ENCODE measurements at places on chromosomes 5 and 9.

GRCh38 chr5:171661143-171661542, 124.5 kb upstream of the SMIM23 start:
- DNase-seq, result no peak

- no peak for DNase-seq
These were observed 127.6 kb downstream of the RPS23 start for GRCh38 chr5:82150559-82150958.

GRCh38 chr5:1415626-1416360, 29.4 kb downstream of the SLC6A3 start:
- no peak for DNase-seq

- DNase-seq, result no peak
These were observed 52.3 kb upstream of the MOCS2 start for GRCh38 chr5:53161876-53162275.

GRCh38 chr5:160475864-160476438, 54.3 kb downstream of the PTTG1 start:
- no peak for DNase-seq

DNA sequence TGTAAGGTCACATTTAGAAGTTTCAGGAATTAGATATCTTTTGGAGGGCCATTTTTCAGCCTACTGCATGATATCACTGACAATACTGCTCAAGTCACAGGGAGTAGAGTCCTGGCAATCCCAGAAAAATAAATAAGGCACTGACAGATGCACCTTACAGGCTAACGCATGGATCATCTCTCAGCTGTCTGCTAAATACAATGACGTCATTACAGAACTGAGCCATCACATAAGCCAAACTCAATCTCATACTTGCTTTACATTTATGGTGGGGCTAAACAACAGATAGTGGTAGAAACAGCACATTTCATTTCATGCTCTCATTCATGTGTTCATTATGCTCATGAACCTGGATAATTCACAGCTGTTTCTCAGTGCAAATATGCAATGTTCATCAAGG, 243.7 kb downstream of the SEMA5A start:
- DNase-seq, result no peak

DNA sequence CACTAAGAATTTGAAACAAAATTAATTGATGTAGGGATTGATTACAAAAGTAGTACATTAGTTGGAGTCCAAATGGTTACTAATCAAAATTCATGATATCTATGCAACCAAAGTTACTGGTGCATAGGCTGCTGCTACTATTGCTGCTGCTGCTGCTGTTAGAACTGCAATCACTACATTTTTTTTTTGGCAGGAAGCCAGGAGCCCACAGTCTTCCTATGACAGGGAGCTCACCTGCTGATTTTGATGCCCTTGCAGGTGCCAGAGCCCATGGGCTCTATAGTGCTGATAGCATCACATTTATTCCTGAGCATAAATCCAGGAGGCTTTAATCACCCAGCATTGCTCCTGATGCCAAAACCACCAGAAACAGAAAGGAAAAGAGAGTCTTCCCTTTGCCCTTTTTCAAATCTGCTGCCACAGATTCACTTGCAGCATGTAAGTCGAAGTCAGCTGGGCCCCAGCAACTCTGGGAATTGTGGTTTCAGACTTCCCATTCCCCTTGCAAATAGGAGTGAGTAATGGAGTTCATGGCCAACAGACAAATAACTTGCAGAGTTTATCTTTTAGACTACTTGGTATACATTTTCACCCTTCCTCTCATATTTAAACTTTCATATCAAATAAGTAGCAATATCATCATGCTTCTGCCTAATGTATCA, 17.6 kb downstream of the SLCO6A1 start:
- DNase-seq, result no peak

- no peak for DNase-seq
These were observed 30.6 kb upstream of the UBAC1 start for GRCh38 chr9:135991771-135992170.

DNA sequence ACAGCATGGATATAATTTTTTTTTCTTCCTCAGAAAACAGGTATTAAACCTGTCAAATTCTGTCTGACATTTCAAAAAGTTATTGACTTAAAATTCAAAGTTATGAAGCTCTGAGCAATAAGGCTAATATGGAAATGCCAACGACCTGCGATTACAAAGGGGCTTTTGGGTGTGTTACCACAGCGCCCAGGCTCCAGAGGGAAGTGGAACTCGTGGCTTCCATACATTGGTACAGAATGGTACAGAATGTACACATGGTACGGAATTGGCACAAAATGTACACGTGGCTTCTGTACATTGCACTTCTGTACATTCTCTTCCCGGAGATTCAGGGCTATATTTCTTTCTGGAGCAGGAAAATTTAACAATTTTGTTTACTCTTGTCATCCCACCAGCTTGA, 225.1 kb upstream of the TBCA start:
- DNase-seq, result no peak

- DNase-seq, result no peak
These were observed 131.2 kb upstream of the KLF4 start for GRCh38 chr9:107620801-107621200.

- no peak for DNase-seq
These were observed 254.6 kb downstream of the FSTL4 start for GRCh38 chr5:133357758-133358157.

DNA sequence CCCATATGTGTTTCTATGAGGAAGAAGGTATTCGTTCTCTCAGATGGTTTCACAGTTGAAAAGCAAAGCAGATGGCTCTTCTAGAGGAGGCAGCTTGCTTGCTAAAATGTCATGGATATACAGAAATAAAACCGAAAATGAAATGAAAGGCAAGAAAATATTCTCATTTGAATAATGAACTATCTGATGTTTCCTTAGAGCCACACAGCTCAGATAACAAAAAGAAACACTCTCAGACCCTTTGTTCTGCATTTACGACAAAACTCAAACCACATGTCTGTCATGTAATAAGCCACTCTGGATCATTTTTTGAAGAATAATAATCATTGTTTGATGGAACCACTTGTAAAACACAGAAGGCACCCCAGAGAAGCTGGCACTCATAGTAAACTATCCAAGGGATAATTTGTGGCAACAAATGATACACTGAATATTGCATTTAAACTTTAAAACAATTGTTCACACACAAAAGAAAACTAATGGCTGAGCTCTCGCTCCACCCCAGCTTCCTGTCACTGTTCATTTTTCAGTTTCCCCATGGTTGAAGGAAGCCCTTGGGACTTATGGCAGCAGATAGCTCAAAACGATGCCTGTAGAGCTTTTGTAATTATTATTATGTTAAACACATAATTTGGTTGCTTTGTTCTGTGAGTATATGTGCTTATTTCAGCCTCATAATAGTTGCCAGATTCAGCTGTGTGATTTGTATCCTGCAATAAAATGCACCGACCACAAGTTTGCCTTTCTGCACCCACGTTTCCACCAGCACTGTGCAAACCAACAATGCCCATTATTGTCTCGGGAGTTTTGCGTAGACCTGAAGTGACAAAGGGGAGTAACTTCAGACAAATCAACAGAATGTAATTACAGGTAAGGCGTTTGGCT, 256.0 kb downstream of the TMEM167A start:
- no peak for DNase-seq

DNA sequence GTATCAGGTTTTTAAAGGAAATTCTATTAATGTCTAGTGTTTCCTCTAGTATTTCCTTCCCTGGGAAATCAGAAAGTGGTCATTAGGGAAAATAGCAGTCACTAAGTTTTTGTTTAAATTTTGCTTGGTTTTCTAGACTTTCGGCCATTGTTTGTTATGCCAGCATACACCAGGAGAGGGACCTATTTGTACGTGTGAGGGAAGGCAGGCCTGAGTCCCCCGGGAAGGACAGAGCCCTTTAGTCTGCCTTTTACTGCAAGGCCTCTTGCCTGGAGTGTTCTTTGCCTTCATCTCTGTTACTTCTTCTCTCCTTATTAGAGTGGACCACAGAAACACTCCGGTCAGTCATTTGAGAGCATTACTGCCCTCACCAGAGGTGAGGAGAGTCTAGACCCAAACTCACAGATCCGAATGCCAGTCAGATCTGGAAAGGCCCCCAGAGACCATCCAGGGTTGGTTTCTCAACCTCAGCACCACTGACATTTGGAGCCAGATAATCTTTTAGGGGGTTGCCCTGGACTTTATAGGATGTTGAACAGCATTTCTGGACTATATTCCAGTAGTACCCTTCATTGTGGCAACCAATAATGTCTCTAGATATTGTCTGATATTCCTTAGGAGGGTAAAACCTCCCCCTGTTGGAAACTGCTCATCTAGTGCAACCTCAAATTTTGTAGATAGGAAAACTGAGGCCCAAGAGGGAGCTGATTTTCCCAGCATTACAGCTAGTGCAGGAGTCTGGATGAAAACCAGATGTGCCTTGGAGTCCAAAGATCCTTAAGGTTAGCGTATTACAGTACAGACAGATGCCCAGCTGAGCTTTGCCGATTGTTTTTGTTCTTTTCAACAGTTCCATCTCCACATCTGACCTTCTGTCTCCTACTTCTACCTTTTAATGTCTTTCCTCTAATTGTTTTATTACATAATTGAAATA, 93.0 kb upstream of the NIPAL4 start:
- DNase-seq, result peak; percentile 3

DNA sequence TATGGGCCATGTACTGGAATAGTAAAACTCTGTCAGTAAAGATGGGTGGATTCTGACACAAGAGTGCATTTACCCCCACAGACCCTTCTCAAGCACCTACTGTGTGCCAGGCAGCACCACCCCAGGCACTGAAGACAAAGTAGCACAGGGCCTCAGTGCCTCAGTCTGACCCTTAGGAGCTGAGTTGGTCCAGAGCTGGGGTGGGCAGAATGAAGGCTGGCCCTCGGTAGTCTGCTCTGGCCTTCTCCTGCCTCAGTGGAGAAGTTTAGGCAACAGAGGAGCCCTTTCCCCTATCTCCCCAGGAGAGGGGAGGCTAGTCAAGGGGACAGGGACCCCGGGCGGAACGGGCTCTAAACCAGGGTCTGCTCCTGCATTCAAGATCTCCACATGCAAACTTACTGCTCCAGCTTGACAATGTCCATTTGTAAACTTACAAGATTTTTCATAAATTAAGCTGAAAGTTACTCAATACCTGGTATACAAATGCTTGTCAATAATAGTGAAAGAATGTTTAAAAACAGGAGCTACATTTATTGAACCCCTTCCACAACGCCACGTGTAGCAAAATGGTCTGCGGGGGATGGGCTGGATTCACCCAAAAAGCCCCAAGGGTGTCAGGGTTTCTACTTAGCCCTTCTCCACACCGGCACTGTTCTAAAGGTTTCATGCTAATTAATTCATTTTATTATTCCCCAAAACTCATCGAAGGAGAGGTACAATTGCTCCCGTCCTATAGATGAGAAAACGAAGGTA, 1.5 kb downstream of the VDAC1 start:
- DNase-seq, result no peak

DNA sequence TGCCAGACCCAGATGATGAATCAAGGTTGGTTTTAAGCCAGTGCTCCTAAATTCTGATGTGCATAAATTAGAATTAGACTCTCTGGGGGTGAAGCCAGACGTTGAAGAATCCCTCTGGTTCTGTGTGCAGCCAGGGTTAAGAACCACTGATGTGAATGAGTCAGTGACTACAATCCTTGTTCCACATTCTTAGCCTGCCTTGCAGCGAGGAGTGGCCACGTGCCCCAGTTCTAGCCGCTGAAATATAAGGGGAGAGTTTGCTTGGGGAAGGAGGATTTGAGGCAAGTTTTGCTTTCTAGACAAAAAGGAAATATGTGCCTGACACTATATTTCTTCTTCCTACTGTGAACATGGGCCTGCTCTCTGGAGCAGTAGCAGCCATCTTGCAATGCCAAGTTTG, 34.2 kb upstream of the MSH3 start:
- DNase-seq, result no peak

DNA sequence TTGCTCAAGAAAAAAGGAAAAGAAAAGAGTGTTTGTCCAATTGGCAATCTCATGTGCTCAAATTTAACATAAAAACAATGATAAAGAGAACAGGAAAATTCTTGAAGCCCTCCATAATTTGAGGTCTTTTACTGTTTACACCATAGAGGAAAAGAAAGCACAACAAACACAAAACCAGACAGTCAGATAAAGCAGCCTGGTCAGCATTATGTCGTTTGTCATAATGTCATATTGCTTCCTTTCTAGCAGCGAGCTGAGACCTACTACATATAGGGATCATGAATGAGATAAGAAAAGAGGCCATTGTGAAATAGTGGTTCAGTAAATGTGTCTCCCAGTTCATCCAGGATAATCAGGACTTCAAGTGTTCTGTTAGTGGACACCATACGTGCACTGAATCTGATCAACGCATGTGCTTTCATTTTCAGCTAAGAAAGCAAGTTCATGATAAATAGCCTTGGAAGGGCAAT, 64.7 kb upstream of the SELENOP start:
- no peak for DNase-seq

DNA sequence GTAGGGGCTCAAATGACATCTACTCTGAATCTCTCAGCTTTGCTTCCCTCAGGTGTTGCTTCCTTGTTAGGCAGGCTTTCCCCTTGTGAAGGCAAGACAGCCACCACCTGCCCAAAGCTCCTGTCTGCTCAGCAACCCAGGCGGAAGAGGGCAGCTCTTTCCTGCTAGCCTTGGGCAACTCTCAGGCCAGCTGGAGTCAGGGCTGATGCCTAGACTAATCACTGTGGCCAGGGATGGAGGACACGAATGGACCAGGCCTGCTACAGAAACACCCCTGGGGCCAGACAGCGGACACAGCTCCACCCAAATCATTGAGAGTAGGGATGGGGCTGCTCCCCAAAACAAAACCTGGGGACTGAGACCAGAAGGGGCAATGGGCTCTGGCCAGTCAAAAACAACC, 138.0 kb downstream of the MTX3 start:
- DNase-seq, result no peak

GRCh38 chr5:38723426-38723825, 122.4 kb upstream of the OSMR start:
- DNase-seq, result no peak

DNA sequence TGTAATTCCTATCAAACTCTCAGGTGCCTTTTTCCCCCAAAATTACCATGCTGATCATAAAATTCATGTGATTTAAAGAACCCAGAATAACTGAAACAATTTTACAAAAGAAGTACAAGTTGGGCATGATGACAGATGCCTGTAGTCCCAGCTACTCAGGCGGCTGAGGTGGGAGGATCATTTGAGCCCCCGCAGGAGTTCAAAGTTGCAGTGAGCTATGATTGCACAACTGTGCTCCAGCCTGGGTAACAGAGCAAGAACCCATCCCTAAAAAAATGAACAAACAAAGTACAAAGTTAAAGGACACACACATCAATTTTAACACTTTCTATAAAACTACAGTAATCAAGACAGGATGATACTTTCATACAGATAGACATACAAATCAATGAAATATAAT, 97.9 kb upstream of the LPAR1 start:
- DNase-seq, result no peak

DNA sequence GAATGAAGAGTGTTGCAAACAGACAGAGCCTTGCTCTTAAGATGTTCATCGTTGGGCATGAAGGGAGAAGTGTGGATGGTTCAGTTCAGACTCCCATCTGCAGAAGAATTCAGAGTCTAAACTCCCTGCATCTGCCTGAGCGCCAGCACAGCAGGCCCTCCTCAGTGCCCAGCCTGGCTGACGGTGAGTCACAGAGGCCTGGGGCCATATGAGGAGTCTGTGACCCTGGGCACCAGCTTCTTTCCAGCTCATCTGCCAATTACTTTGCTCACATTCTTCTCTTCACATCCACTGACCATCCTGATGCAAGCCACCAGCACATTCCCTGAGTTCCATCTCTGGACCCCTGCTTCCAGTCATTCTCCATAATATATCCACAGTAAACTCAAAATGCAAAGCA, 401.1 kb upstream of the TRPC7 start:
- DNase-seq, result no peak

Measured in erythroblast (primary cell).